ENCODE measurements at places on chromosomes 13 and 19.
A peak's percentile ranks its signal among the peaks of the same experiment; 100 is the strongest.

GRCh38 chr19:13961826-13962698, 9.8 kb downstream of the DCAF15 start:
- DNase-seq = no peak

GRCh38 chr13:80276371-80277289, 64.3 kb downstream of the SPRY2 start:
- peak; percentile 27 for DNase-seq

GRCh38 chr13:87769445-87769844, 98.3 kb downstream of the SLITRK5 start:
- no peak for DNase-seq

GRCh38 chr13:40446365-40446764, 220.1 kb downstream of the FOXO1 start:
- no peak for DNase-seq

- no peak for DNase-seq
Measured at GRCh38 chr13:45104261-45104660, 16.0 kb upstream of the GTF2F2 start.

DNA sequence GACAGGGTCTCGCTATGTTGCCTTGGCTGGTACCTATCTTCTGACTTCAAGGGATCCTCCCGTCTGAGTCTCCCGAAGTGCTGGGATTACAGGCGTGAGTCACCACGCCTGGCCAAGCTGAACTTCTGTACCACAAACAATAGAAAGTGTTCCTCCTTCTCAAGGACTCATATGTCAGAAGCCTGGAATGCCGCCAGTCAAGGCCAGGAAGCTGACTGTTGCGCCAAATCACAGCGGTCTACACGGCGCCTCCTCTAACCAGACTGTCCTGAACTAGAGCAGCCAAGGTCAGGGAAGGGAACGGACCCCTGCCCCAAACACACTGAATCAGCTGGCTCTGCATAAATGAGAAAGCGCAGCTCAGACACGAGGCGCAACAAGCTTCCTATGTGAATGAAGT, 14.6 kb downstream of the RAB20 start:
- DNase-seq = peak; percentile 52

- peak; percentile 32 for DNase-seq
Measured at GRCh38 chr13:86569119-86569518, 769.9 kb upstream of the SLITRK6 start.

- no peak for DNase-seq
Measured at GRCh38 chr19:10450853-10451609, 30.7 kb downstream of the PDE4A start.

DNA sequence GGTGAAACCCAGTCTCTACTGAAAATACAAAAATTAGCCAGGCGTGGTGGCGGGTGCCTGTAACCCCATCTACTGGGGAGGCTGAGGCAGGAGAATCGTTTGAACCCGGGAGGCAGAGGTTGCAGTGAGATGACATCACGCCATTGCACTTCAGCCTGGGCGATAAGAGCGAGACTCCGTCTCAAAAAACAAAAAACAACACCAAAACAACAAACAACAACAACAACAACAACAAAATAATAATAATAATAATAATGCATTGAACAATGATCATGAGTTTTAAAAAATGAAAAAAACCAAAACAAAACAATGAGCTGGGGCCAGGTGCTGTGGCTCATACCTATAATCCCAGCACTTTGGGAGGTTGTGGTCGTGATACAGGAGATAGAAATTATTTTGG, 23.1 kb upstream of the HOMER3 start:
- no peak for DNase-seq

All from GM23248 (cell line).